ENCODE measurements at places on chromosomes 6 and 20.

DNA sequence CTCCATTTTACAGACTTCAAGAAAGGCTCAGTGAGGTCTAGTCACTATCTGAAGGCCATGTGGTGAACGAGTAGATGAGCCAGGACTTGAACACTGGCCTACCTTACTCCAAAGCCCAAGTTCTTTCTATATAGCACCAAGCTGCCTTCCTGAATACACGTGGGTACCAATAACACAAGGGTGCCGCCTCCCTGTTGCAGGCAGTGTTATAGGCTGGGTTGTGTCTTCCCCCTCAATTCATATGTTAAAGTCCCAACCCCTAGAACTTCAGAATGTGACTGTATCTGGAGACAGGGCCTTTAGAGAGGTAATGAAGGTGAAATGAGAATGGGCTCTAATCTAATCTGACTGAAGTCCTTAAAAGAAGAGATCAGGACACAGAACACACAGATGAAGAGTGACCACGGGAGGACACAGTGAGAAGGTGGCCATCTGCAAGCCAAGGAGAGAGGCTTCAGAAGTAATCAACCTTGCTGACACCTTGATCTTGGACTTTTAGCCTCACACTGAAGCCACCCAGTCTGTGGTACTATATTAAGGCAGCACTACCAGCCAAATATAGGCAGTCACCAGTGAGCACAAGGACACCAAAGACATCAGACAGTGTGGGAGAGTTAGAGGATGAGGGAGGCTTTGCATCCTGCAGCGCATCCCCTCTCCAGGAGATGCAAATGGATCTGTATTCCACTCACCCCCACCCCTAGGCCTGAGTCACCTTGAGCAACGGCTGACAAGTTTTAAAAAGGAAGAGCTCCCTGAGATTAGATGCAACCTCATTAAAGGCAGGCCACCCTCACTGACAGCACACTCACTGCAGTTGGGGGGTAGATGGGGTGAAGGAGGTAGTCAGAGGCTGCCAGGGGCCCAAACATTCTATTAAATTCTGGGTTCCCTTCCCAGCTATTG, 40.9 kb upstream of the LYRM2 start:
- DNase-seq = no peak

- DNase-seq = no peak
These were observed 113.5 kb downstream of the EPM2A start for GRCh38 chr6:145621776-145622175.

- no peak for DNase-seq
These were observed 45.2 kb downstream of the CDC5L start for GRCh38 chr6:44432726-44433125.

- no peak for DNase-seq
These were observed 2.1 kb downstream of the MAPK13 start for GRCh38 chr6:36132246-36132895.

- DNase-seq = no peak
These were observed 2.0 kb downstream of the ACSS1 start for GRCh38 chr20:25055711-25056495.

DNA sequence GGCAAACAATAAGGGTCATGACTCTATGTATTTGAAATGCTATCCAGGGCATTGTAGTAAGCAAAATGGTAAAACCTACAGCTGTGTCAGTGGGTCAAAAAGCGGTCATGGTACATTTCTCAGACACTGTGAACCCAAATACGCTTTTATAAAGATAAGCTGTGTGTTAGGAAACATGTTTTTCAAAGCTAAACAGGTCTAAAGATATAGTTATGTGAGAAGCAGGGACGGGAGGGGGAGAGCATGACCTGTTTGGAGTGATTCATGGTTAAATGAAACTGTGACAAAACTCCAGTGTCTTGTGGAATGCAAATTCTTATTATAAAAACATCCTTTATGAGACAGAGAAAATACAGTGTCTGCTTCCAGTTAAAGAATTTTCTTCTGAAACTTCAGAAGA, 205.4 kb upstream of the BMP2 start:
- no peak for DNase-seq

DNA sequence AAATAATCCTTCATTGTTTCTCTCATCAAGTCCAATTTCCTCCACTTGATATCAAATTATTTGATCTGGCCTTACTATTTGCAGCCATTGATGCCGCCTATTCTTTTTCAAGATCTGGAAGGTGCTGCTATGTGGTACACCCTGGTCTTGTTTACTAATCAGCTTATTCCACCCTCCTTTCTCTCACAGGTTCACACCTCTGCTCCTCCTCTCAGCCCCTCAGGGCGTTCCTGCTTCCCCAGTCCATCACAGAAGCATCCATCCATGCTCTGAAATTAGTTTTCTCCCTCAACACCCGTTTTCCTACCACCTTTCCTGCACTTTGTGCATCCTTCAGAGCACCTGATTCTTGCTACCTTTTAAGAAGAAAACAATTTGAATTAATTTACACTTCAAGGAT, 183.6 kb downstream of the EPHA7 start:
- no peak for DNase-seq

DNA sequence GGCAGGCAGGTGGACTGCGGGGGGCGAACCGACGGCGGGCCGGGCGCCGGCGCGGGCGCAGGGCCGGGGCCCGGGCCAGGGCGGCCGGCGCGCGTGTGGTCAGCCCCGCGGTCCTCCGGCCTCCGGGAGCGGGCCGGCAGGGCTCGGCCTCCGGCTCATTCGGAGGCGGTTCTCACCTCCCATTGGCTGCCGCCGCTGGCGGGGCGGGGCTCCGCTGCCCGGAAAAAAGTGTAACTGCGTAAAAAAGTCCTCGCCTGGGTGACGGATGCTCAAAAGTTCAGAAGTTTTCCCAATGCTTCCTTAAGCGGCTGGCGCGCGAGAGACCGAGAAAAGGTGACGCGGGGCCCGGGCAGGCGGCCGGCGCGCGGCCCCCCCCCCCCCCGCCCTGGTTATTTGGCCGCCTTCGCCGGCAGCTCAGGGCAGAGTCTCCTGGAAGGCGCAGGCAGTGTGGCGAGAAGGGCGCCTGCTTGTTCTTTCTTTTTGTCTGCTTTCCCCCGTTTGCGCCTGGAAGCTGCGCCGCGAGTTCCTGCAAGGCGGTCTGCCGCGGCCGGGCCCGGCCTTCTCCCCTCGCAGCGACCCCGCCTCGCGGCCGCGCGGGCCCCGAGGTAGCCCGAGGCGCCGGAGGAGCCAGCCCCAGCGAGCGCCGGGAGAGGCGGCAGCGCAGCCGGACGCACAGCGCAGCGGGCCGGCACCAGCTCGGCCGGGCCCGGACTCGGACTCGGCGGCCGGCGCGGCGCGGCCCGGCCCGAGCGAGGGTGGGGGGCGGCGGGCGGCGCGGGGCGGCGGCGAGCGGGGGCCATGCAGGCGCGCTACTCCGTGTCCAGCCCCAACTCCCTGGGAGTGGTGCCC, at the start of gene FOXC1:
Gene FOXC1, plus strand, starts transcription at position 268 of the 849 bp plus-strand sequence. Its CDS starts 531 bp downstream, at position 799.
- no peak for DNase-seq

DNA sequence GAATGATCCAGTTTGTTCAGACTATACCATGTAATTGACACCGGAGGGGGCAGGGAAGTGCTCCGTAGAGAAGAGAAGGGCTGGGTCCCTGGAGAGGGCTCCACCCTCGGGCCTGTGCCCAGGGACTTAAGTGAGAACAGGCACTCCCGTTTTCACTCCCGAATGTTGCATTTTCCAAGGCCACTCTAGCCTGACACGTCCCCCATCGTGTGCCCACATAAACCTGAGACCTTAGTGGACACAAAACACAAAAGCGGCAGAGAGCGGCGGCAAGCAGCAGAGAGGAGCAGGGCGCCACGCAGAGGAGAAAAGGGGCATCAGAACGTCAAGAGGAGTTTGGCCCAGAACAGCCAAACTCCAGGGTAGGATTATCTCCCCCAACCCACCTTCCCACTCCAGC, 1405.1 kb downstream of the GRIK2 start:
- no peak for DNase-seq

DNA sequence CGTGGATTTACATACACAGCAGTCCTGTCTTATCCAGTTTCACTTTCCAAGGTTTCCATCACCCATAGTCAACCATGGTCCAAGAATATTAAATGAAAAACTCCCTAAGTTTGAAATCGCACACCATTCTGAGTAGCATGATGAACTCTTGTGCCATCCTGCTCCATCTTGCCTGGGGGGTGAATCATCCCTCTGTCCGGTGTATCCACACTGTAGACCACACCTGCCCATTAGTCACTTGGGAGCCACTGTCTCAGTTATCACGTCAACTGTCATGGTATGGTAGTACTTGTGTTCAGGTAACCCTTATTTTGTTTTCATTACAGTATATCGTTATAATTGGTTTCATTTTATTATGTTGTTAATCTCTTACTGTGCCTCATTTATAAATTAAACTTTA, 38.5 kb downstream of the PTGIS start:
- no peak for DNase-seq

DNA sequence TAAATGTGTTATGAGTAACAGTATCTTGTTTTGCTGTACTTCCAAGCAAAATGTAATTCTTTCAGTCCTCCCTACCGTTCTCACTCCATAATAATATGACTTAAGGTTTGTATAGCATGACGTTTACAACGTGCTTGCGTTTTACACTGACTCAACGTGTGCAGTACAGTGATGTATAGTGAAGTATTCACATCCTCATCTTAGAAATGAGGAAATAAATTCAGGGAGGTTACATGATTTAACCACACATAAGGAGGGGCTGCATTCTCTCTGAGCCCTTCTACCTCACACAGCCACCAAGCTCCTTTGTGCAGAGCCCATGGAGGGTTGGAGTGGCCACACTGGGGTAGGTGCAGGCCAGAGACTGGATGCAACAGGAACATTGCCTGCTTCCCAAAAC, 164.5 kb downstream of the MTHFD1L start:
- DNase-seq = no peak

DNA sequence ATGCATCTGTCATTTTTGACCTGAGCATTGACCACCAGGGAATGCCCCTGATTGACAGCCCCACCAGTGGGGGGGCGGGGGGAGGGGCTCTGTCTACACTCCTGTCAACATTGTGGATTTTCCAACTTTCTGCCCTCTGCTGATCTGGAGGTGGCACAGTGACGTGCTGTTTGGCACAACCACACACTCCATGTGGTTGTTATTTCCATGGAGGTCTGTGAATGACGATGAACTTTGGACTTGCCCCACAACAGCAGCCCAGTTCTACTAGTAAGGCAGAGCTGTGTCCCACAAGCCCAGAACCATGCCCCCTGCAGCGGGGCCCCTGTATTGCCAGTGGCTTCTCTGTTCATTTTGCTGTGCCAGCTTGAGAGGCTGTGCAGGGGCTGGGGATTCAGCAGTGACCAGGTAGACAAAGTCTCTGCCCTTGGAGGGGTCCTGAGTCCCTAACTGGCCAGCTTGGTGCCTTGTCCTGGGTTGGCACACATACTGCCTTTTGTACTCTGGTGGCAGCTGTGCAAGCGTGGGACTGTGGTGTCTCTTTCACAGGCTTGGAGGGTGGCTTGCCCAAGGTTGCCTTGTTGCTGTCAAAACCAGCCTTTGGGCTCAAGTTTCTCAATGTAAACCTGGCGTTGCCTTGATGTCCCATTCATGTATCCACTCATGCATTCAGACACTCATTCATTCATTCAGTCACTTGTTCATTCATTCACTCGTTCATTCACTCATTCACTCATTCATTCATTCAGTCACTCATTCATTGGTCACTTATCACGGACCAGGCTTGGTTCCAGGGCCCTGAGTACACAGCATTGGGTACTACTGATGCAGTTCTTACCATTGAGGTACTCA, 108.5 kb downstream of the SYCP2 start:
- no peak for DNase-seq

DNA sequence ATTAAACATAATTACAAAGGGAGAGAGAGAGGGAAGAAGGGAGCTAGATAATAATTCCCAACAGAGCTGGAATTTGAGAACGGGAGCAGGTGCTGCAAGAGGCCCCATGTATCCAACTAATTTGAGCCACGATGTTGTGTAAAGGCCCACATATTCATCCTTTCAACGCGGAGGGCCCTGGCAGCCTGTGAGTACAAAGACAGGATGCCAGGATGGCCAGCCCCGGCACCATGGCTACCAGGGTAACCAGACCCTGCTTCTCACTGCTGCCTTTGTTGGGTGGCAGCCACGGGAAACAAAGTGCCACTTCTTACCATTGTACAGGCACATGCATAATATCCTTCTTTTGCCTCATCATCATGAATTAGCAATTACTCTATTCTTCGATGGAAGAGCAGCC, 492.0 kb upstream of the NRSN1 start:
- no peak for DNase-seq

- DNase-seq = no peak
These were observed 66.7 kb upstream of the ZNF217 start for GRCh38 chr20:53660078-53660909.

DNA sequence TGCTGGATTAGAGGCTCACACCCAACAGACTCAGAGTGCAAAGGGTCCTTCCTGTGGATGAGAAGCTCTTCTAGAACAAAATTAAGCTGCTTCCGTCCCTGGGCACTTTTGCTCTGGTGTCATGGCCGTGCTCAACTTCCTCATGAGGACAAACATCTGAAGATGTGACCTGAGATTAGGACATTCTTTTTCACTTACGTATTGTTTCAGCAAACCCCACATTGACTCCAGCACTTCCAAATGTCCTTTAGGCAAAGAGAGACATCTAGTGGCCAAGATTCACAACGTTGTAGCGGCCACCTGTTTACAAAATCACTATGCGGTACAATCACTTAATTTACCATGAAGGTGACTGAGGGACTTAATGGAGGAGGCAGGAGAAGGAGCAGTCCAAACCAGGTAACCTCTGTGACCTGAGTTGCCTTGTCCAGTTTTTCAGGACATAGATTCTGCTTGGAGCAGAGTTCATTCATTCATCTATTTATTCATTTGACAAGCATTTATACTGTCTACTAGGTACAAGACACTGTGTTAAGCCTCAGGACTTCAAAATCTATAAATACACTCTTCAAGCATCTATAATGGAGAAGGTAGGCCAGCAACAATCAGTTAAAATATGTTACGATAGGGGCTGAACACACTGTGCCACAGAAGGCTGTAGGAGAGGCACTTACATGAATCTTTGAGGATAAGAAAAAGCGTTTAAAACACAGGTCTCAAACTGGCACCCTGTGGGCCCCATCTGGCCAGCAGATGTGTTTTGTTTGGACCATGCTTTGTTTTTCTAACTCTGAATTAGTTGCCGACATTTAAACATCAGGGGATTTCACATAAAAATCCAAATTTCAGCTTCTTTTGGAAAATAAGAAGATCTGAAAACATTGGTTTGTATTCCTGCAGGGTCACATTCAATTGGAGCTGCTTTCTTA, 5.6 kb upstream of the ADGRF1 start:
- DNase-seq = no peak

- no peak for DNase-seq
These were observed 264.0 kb downstream of the PRKN start for GRCh38 chr6:162463576-162463975.
